Cerebellar nuclear complex (tissue), 1 donor: ENCODE measurements at places on chromosomes 5 and 9.

DNA sequence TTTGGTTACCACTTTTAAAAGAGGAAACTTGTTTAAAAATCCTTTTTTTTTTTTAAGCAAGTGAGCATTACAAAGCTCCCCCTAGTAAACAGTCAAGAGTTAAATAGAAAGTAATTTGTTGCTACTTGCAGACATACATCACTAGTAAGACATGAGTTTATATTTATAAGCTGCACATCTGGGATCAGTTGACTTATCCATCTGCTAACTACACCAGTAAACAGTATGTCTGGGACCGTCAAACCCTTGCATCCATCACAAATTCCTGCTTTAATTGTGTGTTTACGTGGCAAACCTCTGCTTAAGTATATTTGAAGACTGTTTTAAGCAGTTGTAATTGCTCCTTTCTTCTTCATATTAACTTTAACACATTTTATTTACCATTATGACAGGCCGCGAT lies 146.8 kb downstream of the EBF1 start:
- DNase-seq: no peak

- no peak for DNase-seq
Observed at GRCh38 chr5:157352756-157353340, 86.9 kb downstream of the CYFIP2 start.

DNA sequence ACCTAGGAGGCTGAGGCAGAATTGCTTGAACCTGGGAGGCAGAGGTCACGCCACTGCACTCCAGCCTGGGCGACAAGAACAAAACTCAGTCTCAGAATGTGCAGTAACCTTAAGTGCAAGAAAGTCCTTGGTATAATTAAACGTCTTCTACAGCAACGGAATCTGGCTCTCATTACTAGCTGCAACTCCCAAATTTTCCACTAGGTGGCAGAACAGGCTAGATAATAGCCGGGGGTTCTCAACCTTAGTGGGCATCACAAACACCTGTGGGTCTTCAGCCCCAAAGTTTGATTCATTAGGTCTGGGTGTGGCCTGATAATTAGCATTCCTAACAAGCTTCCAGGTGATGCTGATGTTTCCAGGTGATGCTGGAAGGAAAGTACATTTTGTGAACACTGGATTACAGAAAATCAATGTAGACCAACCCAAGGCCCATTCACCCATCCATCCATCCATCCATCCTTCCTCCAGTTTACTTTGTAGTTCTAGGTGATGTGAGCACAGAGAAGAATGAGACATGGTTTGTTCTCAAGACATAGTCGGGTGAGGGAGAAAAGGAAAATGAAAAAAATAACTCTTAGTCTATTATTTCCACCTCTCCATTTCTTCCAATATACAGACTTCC lies 37.3 kb downstream of the FBXW2 start:
- DNase-seq: no peak

GRCh38 chr9:104448036-104448435 lies 56.0 kb upstream of the OR13F1 start:
- no peak for DNase-seq

DNA sequence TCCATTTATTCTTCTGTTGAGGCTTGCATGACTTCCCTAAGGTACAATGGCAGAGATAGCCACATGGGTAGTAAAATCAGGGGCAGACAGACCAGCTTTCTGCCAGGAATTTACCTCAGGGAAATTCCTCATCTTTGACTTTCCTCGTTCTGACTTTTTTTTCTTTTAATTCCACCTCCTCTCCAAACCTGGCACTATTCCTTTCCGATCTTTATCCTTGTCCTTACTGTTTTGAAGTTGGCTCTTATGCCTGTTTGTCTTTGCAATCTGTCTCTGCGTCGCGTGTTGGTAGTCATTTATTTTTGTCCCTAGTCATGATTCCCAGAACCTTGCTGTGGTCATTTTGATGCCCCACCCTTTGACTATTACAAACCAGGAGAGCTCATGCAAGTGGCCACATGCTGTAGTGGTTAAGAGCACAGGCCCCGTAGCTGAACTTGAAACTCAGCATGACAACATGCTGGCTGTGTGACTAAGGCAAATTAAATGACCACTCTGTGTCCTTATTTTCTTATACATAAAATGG lies 19.0 kb downstream of the TMC1 start:
- DNase-seq: no peak

- DNase-seq: no peak
Observed at GRCh38 chr9:33868440-33868973, 51.5 kb downstream of the UBE2R2 start.

GRCh38 chr5:64788156-64788555 lies 19.4 kb downstream of the CWC27 start:
- no peak for DNase-seq

DNA sequence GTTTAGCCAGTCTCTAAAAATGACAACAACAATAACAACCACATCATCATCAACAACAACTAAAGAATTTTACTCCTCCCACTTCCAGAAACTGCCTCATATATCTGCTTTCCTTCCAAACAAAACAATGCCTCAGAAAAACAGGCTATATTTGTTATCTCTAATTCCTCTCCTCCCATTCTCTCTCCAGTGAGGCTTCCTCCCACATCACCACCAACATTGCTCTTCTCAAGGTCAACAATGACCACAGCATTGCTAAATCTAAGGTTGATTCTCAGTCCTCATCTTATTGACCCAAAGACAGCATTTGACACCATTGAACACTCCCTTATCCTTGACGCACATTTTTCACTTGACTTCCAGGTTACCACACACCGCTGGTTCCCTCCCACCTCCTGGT lies 38.1 kb upstream of the PRUNE2 start:
- DNase-seq: no peak

- no peak for DNase-seq
Observed at GRCh38 chr5:99724732-99725290, 796.0 kb upstream of the CHD1 start.

GRCh38 chr5:180137401-180138213 lies 66.0 kb upstream of the RNF130 start:
- no peak for DNase-seq

DNA sequence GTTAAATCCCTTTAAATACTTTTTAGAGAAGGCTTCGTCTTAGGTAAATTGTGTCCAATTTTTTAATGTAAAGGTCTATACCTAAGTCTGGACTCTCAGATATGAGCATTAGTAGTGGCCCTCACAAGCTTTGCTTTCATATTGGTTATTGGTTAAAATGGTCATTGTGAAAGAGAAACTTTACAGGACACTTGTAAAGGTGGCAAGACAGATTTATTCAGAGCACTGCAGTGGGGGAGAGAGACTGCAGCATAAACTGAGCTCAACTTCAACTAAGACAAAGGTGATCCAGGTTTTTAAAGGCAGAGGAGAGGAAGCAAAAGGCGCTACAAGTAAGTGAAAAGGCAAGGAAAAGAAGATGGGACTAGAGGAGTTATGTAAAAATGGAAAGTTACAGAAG lies 157.7 kb downstream of the PARP8 start:
- DNase-seq: no peak

GRCh38 chr5:40134883-40135520 lies 544.7 kb upstream of the PTGER4 start:
- no peak for DNase-seq

DNA sequence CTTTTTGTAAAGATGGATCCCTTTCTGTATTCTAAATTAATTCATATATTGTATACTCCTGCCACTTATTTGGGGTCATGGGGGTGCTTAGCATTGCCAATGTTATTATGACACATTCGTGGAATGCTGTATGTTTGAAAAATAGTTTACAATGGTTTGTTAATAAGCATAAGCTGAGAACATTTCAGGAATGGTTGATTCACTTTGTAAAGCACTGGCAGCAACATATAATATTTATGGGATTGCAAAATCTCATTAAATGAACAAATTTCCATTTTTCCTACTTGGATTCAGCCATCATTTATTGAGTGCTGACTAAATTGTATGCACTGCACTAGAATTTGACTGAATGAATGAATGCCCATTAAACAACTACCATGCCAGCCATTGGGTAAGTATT lies 215.2 kb upstream of the KLF4 start:
- DNase-seq: no peak

DNA sequence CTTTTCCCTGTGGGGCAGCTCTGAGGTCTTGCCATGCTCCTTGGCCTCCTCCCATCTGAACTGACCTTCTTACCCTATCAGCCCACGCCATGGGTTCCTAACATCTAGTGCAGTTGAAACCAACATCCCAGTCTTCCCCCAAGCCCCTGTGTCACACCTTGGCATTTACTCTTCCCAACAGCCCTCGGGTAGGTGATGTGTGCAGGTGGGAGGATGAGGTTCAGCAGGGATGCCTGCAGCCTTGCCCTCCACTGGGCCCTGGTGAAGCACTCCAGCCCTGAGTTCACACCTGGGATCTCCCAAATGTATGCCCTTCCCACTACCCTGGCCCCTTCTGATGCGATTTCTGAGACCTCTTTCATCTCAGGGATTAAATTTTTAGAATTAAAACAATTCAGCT lies 15.5 kb downstream of the IRX2 start:
- DNase-seq: no peak

- no peak for DNase-seq
Observed at GRCh38 chr5:177509381-177509951, at the start of gene DOK3. DOK3 (minus strand) TSS chr5:177509826; CDS start chr5:177509540, 286 bp downstream.

DNA sequence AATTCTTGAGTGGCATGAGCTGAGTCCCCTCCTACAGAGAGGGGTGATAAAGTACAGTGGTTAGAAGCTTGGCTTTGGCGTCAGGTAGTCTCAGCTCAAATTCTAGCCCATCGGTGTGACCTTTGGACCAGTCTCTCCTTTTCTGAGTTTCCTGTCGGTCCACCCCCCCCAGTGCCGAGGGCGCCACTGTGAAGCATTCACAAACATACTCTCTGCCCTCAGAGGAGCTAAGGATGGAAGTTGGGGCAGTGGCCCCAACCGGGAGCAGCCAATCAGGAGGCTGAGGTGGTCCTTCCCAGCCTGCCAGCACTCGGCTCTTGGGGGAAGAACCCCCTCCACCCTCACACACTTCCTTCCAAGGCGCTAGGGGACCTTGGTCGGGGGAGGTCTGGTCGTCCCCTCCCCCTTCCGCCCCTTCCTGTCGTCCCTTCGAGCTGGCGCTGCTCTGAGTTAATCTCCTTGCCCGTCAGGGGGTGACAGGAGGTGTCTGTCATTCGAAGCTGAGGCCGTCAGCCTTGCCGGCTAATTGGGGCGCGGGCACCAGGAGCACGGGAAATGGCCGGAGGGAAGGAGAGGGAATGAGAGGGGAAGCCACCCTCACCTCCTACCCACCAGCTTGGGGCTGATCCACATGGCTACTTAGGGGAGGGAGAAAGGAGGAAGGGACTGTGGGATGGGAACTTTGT lies 53.0 kb downstream of the CXXC5 start:
- DNase-seq: no peak

- DNase-seq: no peak
Observed at GRCh38 chr9:99031319-99031718, 73.6 kb upstream of the TGFBR1 start.

GRCh38 chr9:99040251-99040900 lies 64.5 kb upstream of the TGFBR1 start:
- no peak for DNase-seq

- no peak for DNase-seq
Observed at GRCh38 chr5:57724836-57725235, 242.2 kb upstream of the ACTBL2 start.

DNA sequence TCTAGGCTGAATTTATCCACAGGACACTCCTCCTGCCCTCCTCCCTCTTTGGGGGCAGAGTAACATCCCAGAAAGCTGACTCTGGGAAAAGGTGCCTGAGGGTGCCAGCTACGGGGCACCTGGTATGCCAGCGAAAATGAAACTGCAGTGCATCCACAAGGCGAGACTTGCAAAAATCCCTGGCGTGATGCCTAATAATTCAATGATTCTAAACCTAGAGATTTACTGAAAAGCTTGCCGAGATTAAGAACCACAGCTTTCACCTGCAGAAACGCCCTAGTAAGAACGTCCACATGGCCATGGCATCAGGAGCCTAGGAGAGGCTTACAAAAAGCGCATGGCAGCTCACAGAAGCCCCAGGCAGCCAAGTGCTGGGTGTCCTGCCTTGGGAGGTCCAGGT lies 20.9 kb downstream of the CCNJL start:
- DNase-seq: no peak

- no peak for DNase-seq
Observed at GRCh38 chr9:96122282-96122681, 179.7 kb downstream of the HSD17B3 start.

GRCh38 chr5:114192108-114192507 lies 169.8 kb upstream of the KCNN2 start:
- no peak for DNase-seq

- no peak for DNase-seq
Observed at GRCh38 chr5:77912721-77913120, 136.6 kb upstream of the TBCA start.

DNA sequence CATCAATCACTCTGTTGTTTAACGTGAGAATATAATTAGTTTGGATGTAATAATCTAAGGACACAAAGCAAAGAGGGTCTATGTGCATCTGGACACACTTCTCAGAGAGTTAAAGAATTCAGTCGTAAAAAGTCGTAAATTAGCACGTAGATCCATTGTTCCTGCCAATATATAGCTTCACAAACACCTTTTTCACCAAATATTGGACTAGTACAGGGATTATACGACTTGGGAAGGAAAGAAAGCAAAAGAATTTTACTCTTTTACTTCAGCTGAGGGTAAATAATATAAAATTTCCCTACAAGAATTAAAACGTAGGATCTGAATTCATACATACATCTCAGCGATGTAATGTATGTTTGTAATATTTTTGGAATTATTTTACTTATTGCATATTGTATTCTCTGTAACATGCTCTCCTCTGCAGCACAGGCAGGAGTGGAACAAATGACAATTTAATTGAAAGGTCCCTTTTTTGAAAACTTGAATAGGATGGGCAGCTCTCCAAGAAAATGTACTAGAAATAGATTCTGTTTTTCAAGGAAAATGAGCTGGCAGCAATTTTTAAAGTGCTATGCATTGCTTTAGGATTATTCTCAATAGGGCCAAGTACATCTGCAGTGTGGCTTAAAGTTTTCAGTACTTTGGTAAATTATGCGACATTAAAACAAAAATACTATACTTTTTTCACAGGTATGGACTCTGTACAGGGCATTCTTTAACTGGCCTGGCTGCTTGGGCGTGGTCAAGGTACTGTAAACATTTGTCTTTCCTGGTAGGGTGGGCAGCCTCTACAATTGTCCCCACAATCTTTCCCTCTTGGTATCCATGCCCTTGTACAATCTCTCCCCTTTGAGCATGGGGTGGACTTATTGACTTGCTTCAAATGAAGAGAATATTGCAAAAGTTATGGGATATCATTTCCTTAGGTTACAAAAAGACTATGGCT lies 39.7 kb upstream of the HSD17B4 start:
- DNase-seq: no peak

- no peak for DNase-seq
Observed at GRCh38 chr5:39427229-39427628, 2.4 kb upstream of the DAB2 start.
